Gastrocnemius medialis (tissue), 4 donors: ENCODE measurements at places on chromosomes 11 and 22.
A peak's percentile ranks its signal among the peaks of the same experiment; 100 is the strongest.

GRCh38 chr22:21826204-21826603, 41.2 kb downstream of the MAPK1 start:
- DNase-seq, result no peak

DNA sequence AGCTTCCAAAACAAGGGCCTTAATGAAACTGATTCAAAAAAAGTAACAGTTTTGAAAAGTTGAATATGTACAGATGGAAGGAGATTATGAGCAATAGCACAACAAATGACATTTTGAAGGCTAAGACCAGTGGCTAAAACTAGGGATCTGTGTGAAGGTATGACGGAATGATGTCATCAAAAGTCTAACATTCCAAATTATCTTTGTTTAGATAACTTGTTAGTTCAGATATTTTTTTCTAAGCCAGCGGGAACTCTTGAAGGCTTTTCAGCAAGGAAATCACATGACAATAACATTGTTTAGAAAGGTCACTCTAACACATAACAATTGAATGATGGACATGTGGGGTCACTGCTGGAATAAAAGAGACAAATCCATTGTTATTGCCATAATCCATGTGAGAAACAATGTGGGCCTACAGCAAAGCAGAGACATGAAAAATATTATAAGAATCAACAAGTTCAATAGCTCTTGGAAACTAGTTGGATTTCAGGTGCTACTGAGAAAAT, 260.5 kb downstream of the CASP12 start:
- no peak for DNase-seq

- DNase-seq, result no peak
Observed at GRCh38 chr11:68843703-68844312, 2.1 kb upstream of the CPT1A start.

- DNase-seq, result peak; percentile 30
Observed at GRCh38 chr22:42444077-42444904, 12.1 kb upstream of the NFAM1 start.

DNA sequence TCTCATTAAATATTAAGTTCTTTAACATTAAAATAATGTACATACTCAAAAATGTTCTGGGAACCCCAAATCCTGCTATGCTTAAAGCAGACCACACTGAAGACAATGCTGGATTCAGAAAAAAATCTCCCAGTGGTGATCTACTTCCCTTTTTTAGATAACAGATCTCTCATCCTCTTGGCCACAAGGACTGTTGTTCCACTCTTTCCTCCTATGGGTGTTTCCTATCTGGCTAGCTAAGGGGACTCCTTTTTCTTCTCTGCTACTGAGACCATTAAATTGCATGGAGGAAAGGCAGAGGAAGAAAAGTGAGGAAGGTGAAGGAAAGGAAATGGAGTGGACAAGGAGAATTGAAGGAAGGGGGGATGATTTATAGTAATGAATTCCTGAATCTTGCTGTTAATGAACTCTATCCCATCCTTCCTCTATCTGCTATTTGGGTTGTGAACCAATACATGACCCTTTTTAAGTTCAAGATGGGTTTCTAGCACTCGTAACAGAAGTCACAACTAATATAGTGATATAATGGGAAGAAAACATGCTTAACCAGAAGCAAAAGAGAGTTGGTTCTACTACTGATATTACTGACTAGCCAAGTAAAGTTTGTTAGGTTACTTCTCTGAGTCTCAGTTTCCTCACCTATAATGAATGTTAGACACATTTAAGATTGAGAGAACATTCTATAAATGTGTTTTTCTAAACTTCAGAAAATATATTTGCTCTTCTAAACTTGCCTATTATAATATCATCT, 53.2 kb downstream of the PIK3C2A start:
- no peak for DNase-seq

DNA sequence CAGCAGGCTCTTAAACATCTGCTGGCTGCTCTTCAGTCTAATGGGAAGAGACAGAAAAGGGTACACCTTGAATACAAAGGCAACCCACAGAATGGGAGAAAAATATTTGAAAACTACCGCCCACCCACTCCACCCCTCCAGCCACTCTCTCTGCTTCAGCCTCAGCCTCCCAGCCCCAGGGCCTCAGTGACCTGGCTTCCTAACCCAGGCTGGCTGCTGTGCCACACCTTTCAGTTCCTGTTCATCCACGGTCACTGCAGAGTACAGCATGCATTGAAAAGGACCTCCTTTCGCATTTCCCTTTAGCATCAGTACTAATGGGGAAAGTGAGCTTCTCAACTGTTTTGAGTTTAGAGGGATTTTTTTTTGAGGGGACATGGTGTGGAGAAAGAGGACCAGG, 28.8 kb upstream of the SERPIND1 start:
- DNase-seq, result no peak

DNA sequence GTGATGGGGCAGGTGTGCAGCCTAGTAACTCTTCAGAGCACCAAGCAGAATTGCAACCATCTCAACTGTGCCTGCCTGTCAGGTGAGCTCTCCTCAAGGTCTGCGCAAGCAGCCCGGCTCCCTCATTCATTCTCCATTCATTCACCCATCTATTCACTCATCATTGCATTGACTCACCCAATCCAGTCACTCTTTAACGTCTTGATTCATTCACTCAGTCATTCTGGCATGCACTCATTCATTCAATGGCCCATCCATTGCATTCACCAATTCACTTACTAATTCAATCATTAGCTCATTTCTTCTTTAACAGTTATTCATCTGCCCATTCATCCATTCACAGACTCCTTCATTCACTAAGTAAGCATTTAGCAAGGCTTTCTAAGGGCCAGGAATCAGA, 111.8 kb downstream of the PDE2A start:
- DNase-seq, result no peak

GRCh38 chr11:96256215-96257011, 86.6 kb downstream of the MAML2 start:
- no peak for DNase-seq

GRCh38 chr22:31119026-31119717, 3.6 kb upstream of the INPP5J start:
- DNase-seq, result peak; percentile 63

GRCh38 chr11:66950112-66950535, 8.1 kb downstream of the PC start:
- peak; percentile 91 for DNase-seq

DNA sequence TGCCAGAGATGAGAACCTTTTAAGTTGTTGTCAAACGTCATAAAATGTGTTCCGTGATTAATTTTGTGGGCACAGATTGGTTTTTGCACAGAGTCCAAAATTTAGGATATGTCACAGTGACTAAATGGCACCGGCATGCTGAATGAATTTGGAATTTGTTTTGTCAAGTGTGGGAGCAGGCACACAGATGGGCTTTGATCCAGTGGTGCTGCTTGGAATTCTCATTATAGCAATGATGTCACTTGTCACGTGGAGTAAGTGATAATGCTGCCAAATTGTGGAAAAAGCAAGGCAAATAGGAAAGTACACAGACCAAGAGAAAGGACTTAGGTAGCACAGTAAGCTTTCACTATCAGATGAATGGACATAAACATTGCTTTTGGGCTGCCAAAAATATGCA, 8.0 kb upstream of the LIN7C start:
- no peak for DNase-seq

- DNase-seq, result no peak
Observed at GRCh38 chr11:637593-638521, 788 bp downstream of the DRD4 start.

- DNase-seq, result no peak
Observed at GRCh38 chr11:32884770-32885384, 7.7 kb upstream of the QSER1 start.

GRCh38 chr11:68031144-68031464, 623 bp downstream of the NDUFS8 start:
- no peak for DNase-seq

DNA sequence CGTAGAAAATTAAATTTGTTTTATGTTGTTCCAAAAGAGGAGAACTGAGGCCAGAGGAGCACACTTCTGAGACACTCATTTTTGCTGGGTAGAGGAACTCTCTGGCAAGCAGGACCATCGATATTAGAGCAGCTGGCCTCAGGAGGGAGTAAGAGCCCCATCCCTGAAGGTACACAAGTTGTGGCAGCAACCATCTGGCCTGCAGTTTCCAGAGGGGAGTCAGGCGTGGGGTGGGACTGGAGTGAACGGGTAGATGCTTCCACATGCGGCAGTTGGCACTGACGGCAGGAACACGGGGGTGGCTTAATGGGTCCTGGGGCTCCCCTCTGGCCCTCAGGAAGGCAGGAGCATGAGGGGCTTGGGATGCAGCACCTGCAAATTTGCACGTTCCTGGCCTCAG, 13.2 kb upstream of the SSTR3 start:
- no peak for DNase-seq

- DNase-seq, result no peak
Observed at GRCh38 chr11:2377511-2378443, 667 bp downstream of the CD81 start.

GRCh38 chr22:37178350-37179125, 9.5 kb downstream of the C1QTNF6 start:
- no peak for DNase-seq

DNA sequence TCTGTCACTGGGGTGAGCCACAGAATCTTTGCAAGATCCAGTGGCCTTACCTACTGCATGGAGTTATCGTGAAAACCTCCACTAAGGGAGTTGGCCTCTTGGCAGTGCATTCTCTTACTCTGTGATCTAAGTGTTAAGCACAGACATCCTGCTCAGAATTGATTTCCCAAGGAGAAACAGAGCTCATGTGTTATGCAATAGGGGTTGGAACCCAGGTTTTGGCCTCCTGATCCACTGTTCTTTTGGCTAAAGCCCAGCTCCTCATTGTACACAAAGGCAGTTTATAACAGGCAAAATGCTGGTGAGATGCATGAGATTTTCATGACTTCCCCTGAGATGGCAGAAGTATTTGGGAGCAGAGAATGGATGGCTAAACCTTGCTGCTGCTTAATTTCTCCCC, 11.8 kb downstream of the DTX4 start:
- DNase-seq, result no peak
